Ecto neural progenitor cell (in vitro differentiated cells): ENCODE measurements at places on chromosomes 7 and 10.
A peak's percentile ranks its signal among the peaks of the same experiment; 100 is the strongest.

GRCh38 chr10:42938351-42938750 lies 138.5 kb upstream of the RET start:
- peak; percentile 32 for DNase-seq

GRCh38 chr7:20241911-20242261 lies 24.7 kb upstream of the MACC1 start:
- DNase-seq: no peak

DNA sequence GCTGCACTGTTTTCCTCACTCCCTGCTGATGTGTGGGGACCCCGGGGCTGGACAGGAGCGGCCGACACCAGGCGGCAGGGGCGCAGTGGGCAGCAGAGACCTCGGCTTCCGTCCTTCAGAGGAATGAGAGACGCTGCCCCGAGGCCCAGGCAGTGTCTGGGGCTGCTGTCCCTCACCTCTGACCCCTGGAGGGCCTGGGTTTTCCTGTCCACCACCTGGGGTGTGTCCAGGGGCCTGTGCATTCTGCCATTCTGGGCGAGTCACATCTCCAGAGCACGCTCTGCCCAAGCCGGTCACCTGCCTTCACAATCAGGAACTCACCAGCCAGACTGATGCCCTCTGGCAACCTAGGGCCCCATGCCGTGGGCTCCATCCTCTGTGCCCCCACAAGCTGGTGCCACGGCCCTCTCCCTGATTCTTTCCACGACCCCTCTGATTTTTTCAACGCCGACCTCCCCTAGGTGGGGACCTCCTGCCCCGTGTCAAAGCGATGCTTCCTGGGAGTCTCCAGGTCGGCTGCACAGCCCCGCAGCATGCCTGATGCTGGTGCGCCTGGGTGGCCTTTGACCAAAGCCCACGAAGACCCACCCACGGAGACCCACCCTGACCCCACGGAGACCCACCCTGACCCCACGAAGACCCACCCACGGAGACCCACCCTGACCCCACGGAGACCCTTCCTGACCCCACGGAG lies 53.7 kb upstream of the CFAP46 start:
- DNase-seq: no peak

- DNase-seq: no peak
Observed at GRCh38 chr10:78952686-78953085, 116.1 kb upstream of the ZMIZ1 start.

DNA sequence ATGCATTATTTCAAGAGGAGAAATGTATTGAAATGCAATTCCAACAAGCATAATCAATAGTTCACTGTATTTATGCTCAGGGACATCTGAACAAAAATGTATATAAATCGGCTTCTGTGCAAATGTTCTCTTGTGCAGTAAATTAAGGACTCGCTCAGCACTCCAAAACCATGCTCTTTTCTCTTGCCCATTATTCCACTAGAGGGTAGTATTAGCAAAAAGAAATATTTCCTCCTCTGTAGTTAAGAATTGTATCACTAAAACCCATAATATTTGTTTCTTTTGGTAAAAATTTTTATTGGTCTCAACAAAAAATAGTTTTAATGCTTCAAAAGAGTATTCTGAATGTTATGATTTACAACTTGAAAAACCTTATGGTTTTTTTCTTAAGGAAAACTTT lies 803.1 kb downstream of the PCDH15 start:
- no peak for DNase-seq

GRCh38 chr7:129443612-129444011 lies 9.4 kb downstream of the STRIP2 start:
- DNase-seq: no peak

DNA sequence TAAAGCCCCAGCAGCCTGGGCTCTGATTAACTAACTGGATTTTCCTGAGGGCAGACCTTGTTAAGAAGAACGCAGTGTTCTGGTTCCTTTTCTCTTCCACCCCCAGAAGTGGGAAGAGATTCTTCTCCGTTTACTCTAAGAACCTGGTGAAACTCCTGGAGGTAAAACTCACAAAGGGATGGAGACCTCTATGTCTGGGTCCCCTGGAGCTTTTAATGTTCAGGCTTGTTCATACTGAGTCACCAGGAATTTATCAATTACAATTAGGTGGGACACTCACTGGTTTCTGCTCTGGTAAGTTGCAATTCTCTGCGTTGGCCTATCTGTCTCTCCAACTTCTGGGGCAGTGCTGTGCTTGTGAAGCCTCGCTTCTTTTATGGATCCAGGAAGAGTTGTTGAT lies 73.3 kb upstream of the CACNB2 start:
- no peak for DNase-seq

GRCh38 chr10:52566471-52567246 lies 205.9 kb downstream of the MBL2 start:
- no peak for DNase-seq

DNA sequence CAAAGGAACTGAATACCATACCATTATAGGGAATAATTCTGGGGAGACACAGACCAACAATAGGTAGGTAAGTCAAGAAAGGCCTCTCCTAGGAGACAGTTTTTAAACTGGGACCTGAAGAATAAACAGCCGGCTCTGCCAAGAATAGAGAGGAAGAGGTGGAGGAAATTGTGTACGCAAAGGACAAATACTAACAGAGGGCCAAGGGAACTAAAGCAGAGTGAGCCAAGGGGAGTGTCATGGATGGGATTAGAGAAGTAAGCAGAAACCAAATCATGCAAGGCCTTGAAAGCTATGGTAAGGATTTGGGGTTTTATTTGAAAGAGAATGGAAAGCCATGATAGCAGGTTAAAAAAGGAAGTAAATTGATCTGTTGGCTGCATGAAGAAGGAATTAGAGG lies 18.1 kb upstream of the ITGB8 start:
- no peak for DNase-seq

- no peak for DNase-seq
Observed at GRCh38 chr7:27091941-27092818, 3.6 kb downstream of the HOXA1 start.

- DNase-seq: no peak
Observed at GRCh38 chr10:127299956-127300689, 103.7 kb upstream of the INSYN2A start.

DNA sequence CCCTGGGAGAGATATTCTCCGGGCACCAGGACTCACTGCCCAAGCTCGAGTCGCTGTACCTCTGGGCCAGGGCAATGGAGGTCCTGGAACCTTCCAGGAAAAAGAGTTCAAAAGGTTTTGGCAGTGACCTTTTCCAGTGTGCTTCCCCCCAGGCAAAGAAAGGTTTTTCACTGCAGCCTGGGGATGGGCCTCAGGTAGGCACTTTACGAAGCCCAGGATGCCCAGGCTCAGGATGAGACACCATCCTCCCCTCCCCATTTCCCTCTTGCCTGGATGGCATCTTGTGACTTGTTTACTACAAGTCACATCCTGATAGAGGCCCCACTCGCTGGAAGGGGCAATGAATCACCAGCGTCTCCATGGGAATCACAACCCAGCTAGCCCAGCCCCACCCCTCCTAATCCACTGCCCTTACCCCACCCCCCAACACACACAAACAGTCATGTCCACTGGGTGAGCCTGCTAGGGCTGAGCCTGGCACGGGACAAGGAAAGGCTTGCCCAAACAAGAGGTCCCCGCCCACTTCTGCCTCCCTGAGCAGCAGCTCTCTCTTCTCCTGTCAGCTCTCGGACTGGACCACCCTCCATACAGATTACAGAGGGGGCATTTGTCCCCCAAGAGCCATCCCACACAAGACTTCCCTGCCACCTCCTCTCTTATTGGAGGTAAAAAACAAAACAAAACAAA lies 93.8 kb upstream of the SMNDC1 start:
- no peak for DNase-seq

- DNase-seq: no peak
Observed at GRCh38 chr7:40492946-40493345, 358.1 kb downstream of the SUGCT start.

GRCh38 chr10:1154531-1155295 lies 98.5 kb downstream of the WDR37 start:
- DNase-seq: peak; percentile 45

DNA sequence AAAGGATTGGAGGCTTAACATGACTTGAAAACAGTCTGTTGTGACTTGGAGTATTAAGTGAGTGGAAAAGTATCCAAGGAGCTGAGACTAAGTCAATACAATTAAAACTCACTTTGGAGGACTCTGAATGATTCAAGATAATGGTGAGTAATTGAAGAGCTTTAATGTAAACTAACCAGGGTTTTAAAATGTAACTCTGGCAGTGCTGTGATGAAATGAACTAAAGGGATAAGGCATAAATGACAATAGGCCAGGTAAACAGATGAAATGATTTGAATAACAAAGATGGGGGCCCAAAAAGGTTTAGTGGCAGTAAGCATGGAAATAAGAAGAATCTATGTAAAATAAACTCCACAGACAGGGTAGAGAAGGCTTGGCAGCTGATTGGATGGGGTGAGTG lies 316.5 kb upstream of the CACNA2D1 start:
- DNase-seq: no peak

- no peak for DNase-seq
Observed at GRCh38 chr7:6476596-6477317, 29.0 kb upstream of the DAGLB start.

- no peak for DNase-seq
Observed at GRCh38 chr10:110775020-110775375, 96.7 kb upstream of the PDCD4 start.

DNA sequence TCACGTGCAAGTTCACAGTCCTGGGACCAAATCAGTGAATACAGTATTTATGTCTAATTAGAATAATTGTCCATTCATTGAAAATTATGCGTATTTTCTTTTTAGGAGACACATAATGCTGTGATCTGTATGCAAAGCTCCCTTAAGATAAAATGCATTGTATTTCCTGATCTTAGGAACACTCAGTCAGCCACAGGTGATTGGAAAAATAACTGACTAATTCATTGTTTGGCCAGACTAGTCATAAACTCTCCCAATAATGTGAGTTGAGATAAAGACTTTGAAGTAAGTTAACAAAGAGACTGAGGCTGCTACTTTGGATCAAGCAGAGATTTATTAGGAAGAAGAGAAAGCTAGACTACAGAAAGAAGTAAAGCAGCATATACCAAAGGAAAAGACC lies 182.2 kb downstream of the GNAI1 start:
- no peak for DNase-seq

DNA sequence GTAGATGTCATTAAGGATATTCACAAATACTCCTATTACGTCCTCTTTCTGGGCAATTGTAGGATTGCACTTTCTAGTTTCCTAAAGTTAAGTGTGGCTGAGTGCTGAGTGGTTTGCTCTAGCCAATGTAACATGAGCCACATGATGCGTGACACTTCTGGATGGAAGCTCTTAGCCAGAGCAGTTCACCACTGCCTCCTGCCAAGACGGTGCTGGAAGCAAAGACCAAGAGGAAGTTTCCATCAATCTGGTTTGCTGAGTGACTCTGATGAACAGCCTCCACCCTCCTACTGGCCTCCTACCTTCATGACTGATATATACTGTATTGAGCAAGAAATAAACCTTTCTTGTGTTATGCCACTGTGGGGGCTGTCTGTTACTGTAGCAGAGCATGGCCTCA lies 318.1 kb downstream of the KCNMA1 start:
- DNase-seq: no peak

DNA sequence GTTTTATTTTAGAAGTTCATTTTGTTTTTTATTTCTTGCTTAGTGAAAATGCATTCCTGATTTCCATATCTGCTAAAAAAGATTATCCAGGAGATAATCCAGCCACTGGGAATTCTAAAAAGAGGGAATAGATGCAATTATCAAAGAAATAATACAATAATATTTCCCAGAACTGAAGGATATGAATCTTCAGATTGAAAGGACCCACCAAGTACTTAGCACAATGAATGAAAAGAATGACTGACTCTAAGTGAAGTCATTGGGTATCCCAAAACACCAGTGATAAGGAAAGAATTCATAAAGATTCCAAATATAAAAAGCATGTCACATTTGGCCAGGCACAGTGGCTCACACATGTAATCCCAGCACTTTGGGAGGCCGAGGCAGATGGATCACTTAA lies 79.3 kb downstream of the REEP3 start:
- DNase-seq: no peak

GRCh38 chr10:14391342-14391741 lies 60.6 kb upstream of the FRMD4A start:
- no peak for DNase-seq

DNA sequence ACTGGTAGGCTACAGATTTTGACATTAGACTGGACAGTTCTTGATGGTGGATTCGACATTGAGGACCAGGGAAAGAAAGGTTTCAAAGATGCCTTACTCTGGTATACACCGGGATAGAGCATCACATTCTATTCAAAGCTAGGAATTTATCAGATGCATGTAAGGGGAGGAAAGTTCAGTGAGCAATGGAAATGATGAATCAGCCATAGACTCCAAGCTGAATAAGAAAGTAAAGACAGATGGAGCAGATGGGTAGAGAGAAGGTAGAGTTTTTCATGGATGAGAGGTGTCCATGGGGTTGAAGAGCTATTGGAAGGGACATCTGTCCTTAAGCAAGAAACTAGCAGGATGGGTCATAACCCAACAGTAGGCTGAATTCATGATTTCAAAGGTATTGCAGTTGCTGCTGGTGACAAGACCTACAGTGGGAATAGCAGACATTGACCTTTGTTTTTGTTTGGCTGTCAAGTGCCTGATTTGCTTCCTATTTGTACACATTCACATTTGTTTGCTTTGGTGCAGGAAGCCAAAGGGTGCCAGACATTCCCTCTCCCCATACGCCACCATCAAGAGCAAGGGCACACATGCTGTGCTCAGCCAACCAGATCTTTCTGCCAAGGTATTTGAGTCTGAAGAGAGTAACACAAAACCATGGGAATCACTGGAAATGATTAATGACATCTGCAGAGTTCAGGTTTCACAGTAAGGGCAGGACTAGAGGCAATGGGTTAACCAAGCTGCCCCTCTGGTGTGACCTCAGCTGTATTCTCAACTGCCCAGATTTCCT lies 8.6 kb upstream of the CACUL1 start:
- DNase-seq: no peak

- DNase-seq: peak; percentile 34
Observed at GRCh38 chr10:44965651-44966097, 6.1 kb downstream of the RASSF4 start.

DNA sequence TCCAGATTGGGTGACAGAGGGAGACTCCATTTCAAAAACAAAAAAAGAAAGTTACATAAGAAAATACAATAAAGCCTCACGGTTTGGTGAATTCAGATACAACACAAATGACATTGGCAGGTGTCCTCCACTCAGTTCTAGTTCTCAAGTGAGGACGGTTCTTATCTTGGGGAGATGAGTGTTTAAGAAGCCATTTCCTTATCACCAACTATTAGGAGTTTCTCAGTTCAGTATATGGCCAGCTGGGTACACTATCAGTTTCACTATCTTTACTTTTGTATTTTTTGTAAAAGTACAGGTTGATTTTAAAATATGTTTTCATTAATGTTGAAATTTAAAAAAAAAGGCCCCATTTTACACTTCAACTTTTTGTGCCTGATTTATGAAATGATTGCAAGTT lies 36.6 kb upstream of the NEBL start:
- no peak for DNase-seq

GRCh38 chr7:120256344-120257070 lies 16.5 kb upstream of the KCND2 start:
- no peak for DNase-seq

DNA sequence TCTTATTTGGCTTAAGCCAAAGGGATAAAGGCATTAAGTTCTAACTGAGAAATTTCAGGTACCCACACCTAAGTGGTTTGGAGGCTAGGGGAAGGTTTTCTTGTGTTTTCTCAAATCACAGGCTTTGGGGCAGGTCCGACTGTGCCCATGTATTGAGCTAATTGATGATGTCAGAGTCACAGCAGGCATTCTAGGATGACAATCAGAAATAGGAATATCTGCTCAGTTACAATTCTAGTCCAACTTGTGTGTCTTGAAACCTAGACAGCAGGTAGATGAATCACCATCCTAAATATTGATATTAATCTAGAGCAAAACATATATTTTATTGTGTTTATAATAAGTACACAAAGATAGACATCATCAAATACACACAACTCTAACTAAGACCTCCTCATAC lies 2.3 kb upstream of the FHIP2A start:
- no peak for DNase-seq
